ENCODE measurements at places on chromosomes 3 and 15.

DNA sequence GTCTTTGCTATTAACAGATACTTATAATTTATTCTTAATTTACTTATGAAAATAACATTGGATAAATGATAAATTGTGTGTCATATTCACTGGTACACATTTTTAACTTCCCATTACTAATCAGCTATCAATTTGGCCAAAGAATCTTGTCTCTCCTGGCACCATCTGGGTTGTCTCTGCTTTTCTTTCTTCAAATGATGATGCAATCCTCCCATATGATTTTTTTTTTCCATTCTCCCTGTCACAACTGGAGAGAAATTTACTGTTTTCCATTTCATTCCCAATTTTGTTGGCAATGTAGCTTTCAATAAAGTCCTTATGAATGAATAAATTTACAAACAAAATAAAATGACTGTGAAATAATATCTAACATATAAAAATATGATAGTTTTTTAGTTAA lies 743.7 kb upstream of the EPHA6 start:
- DNase-seq: no peak

- DNase-seq: no peak
Observed at GRCh38 chr3:67678665-67679064, 24.3 kb upstream of the SUCLG2 start.

DNA sequence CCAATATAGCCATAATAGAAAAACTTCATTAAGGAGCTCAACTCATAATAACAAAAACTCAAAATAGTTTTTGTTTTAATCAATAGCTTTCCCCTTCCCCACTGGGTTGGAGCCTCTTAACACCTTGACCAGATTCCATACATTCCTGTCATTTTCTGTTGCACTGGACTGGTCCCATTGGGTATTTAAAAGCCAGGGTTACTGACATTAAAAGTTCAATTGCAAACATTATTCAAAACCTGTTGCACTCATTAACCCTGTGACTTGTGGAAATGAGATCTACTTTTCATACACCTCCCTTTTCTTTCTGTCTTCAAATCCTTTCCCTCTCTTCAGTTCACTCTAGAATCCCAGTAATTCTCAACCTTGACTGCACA lies 1.7 kb upstream of the HRG start:
- no peak for DNase-seq

DNA sequence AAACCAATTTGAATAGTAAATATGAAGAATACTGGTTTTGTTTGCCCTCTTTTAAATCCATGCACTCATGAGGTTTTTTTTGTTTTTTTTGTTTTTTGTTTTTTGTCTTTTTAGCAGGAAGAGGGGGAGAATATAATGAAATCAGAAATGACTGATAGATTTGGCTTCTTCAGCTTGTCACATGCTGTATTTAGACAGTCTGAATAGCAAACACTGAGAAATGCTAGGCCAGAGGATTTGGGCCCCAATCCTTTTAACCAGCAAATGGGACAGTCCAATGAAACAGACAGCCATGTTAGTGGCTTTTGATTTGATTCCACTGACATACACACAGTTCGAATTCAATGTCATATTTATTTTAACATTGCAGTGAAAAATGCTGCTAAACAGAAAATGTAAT lies 14.2 kb upstream of the CEP152 start:
- no peak for DNase-seq

GRCh38 chr15:76932135-76932966 lies 802 bp downstream of the RCN2 start:
- DNase-seq: peak; percentile 8

GRCh38 chr3:10380906-10381305 lies 60.0 kb upstream of the SEC13 start:
- DNase-seq: no peak

- DNase-seq: peak; percentile 42
Observed at GRCh38 chr3:49276475-49277382, at the start of gene C3orf62. TSS of gene C3orf62 (minus strand) at chr3:49277232. CDS start at chr3:49276872, 360 bp downstream.

DNA sequence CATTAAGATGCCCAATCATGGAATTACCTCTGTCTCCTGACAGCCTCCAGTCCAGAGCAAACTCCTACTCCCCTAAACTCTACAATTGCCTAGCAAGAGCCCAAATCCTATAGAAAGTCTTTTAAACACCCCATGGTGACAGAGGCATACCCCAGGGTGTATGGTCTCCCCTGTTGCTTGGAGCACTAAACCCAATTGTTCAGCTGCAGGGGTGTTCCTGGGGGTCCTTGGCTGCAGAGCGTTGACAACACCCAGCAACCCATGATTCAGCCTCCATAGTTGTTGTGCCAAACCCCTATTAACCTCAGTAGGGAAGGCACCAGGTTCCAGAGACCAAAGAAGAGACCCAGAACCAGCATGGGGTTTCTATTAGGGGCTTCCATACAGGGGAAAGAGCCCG lies 41.8 kb upstream of the NEDD4 start:
- DNase-seq: no peak

GRCh38 chr3:168828943-168829342 lies 733.2 kb upstream of the GOLIM4 start:
- DNase-seq: no peak

DNA sequence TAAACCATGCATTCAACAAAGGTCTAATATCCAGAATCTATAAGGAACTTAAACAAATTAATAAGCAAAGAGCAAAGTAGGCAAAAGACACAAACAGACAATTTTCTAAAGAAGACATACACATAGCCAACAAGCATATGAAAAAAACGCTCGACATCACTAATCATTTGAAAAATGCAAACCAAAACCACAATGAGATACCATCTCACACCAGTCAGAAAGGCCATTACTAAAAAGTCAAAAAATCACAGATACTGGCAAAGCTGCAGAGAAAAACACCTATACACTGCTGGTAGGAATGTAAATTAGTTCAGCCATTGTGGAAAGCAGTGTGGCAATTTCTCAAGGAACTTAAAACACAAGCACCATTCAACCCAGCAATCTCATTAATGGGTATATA lies 53.8 kb downstream of the FSIP1 start:
- no peak for DNase-seq

DNA sequence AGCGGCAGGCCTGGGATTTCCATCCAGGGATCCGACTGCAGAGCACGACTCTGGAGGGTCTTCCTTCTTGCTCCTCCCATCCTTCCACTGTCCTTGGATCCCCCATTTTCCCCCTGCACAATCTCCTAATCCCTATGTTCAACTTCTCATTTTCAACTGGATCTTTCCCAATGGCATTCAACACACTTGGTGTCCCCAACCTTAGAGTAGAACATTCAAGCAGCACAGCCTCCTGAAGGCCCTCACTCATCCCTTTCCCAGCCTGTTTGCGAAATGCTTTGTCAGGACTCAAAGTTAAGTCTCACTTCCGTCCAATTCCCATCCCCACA lies 32.3 kb downstream of the RPN1 start:
- no peak for DNase-seq

- DNase-seq: no peak
Observed at GRCh38 chr15:35665896-35666536, 120.1 kb upstream of the DPH6 start.

DNA sequence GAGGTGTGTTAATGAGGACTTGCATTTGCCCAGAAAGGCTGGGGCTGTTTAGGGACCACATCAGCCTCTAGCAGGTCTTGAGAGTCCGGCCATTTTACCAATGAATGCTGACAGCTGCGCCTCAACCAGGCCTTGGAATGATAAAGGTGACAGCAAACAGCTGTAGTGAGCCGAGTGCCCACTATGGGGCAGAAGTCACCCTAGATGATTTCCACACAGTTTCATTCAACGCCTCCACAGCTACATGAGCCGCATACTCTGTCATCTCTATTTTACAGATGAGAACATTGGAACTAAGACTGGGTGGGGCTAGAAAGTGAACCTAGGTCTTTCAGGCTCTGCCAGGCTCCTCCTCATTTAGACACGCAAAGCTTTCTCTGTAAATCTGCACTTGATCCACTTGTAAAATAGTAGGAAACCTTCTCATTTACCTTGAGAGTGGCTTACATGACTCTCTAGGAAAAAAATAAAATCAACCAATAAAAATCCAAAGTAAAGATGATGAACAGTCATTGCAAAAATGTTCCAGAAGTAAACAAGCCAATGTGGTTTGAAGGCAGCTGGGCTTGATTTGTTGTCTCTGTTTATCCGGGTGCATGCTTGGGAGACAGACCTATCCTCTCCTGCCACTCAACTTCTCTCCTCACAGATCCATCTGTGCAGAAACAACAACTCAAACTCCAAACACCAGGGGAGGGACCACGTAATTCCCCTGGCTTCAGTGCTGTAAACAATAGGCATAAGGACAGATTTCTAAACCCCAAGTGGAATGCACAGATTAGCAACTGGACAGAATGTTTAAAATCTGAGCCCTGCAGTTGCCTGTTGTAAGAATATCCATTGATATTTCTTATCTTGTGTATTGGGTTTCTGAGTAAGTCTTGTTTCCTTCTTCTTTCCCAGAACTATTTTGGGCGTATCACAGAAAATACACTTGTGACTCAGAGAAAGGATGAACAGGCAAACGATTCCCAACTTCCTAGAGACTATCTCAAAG lies 31.5 kb upstream of the LDHAL6B start:
- peak; percentile 30 for DNase-seq

DNA sequence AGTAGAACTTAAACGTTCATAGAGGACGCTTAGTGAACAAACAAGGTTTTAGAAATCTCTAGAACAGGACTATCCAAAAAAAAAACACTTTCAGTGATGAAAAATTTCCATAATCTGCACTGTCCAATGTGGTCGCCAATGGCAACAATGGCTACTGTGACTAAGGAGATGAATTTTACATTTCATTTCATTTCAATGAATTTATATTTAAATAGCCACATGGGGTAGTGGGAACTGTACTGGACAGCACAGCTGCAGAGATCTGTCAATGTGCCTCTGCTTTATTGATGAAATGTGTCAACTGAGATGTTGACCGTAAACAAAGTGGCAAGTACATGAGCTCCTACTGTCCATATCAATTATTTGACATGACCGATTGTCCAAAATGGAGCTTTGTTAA lies 222.5 kb downstream of the MAGI1 start:
- no peak for DNase-seq

Data from memory B cell (primary cell).